ENCODE measurements at places on chromosomes 13 and 19.
A peak's percentile ranks its signal among the peaks of the same experiment; 100 is the strongest.

- DNase-seq: no peak
Measured at GRCh38 chr19:36377541-36378178, 1.3 kb downstream of the ZFP14 start.

DNA sequence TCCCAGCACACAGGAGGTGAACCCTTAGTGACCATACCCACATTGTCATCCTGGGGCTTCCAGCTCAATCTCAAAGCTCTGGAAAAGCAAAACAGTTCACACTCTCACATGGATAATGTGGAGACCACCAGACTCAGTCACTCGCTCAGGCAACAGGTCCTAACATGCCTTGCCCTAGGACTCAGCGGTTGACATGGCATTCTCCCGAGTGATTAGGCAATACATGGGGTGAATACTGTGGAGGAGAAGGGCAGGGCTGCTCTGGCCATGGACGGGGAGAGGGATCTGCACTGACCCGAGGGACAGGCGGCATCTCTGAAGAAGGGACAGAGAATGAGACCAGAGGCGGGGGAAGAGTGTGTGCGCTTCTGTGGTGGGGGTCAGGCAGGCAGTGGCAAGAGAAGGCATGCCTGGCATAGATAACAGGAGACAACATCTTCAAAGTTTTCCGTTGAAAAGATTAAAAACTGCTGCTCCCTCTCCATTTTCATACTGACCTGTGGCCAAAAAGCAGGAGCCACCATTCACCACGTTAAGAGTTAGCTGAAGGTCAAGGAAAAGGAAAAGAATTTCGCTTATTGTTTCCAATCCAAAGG lies 44.5 kb upstream of the EPHX3 start:
- DNase-seq: no peak

DNA sequence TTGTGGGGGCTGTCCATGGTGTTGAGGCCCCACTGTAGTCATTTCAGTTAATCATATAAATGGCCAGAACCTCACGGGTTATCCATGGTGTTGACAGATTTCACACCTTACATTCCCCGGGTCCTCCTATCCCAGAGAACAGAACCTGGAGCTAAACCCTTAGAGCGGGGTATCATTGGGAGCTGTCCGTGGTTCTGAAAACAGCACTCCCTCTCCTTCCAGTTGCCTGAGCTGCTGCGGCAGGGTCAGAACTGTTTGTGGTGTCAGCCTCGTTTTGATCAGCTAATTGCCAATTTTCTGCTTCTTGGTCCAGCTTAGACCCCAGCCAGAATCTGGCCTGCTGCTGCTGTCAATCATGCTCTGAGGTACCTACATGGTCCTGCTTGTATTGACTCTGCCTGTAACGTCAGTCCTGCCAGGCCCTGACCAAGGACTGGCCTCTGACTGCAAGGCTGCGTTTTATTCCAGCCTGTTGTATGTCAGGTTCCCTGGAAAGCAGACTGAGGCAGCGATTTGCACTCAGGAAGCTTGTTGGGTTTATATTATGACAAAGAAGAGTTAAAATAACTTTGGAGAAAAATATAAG lies 55.8 kb upstream of the KCTD15 start:
- peak; percentile 46 for DNase-seq

DNA sequence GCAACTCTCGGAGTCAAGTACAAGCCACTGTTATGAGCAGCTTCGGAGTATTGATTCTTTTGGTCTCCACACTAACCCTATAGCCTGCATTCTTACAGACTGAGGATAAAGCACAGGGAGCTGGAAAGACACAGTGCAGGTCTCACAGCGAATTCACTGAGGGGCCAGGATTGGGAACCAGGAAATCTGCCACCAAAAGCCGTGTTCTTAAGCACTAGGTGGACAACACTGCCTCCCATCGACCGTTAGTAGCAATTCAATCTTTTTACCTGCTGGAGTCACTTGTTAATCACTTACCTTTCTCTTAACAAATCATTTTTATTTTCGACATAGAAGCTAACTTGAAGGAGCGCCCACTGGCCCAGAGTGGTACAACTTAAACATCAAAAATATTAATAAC lies 6.3 kb downstream of the PMIS2 start:
- peak; percentile 72 for DNase-seq

DNA sequence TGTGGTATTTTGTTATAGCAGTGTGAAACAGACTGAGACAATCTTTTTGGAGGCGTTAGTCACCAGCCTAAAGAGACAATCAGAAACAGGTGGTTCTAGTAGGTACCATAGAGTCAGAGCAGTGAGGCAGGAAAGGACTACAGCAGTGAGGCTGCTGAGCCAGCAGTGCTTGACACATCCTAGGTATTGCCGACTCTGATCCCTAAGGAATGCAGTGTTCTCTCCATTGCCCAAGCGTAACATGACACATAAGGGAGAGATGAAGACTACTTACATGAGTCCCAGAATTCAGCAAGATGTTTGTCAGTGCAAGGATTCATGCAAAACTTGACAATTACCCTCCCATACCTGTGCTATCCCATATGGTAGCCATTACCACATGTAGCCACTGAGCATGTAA lies 62.4 kb upstream of the XPO4 start:
- peak; percentile 24 for DNase-seq

DNA sequence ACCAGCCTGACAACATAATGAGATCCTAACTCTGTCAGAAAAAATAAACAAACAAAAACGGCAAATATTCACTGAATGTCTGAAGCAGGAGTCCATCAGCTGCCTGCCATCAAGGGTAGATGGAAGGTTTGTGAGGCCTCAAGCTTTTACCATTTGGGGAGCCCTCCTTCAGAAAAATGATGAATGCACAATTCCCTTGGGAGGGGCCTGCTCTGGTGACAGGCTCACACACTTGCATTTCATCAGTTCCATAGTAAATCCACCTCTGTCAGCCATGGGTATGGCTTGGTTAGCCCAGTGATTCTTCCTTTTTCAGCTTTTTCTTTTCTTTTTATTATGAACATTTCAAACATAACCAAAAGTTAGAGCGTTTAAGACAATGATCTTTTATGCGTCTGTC lies 26.3 kb upstream of the KATNAL1 start:
- DNase-seq: no peak

DNA sequence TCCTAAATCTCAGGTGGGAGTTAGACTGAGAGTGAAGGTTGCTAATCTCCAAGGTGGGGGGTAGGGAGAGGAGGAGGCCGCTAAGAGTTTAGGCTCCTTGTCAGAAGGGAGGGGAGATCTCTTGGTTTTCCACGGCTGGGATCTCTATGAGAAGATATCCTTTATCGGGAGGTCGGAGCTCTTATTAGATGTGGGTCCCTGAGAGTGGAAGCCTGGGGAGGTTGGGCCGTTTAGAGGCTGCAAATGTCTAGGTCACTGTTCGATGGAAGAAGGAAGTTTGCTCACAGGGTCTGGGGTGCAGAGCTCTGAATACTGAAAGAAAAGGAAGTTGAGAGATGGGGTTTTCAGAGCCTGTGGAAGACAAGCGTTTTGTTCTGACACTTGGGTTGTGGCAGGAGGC lies 3.8 kb downstream of the MYADM start:
- no peak for DNase-seq

DNA sequence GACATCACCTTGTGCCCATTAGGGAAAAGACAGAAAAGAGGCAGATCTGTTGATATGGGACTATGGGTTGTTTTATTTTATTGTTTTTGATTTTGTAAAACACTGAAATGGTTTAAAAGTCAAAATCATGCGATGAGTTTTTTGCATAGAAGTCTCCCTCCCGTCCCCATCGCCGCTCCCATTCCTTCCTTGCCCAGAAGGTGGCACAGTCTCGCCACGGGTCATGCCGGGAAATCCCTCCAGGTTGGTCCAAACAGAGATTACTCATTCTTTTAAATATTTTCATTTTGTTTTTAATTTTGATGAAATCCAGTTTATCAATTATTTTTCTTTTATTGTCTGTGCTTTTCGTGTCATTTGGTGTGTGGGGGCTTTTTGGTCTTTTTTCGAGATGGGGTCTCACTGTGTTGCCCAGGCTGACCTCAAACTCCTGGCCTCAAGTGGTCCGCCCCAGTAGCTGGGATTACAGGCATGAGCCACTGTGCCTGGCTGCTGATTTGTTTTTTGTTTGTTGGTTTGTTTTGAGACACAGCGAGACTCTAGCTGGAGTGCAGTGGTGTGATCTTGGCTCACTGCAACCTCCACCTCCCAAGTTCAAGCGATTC lies 9.2 kb downstream of the PGPEP1 start:
- peak; percentile 77 for DNase-seq

- no peak for DNase-seq
Measured at GRCh38 chr13:112715715-112716460, 26.1 kb downstream of the ATP11A start.

GRCh38 chr19:7868671-7869452 lies 5.3 kb downstream of the PRR36 start:
- DNase-seq: peak; percentile 62

GRCh38 chr19:42284066-42284501 lies 15.0 kb downstream of the CIC start:
- peak; percentile 78 for DNase-seq

GRCh38 chr13:73273745-73274144 lies 214.9 kb downstream of the KLF5 start:
- DNase-seq: peak; percentile 92
